ENCODE measurements at places on chromosomes 6 and 20.

GRCh38 chr6:163554663-163555062 lies 140.1 kb downstream of the QKI start:
- peak; percentile 26 for DNase-seq

GRCh38 chr6:54188846-54189245 lies 77.6 kb downstream of the MLIP start:
- no peak for DNase-seq

DNA sequence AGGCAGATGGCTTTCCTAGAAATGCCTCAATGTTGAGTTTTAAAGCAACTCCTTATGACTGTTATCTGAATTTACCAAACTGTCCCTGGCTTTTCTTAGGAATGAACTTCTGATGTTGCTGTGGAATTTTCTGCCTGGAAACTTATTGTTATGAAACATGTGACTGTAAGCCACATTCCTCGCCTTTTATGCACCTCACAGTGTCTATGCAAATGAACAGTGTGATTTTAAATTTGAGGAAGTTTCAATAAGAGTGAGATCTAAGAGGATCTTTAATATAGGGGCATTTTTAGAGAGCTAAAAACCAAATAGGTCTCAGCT lies 2.4 kb upstream of the CCR6 start:
- DNase-seq = no peak

DNA sequence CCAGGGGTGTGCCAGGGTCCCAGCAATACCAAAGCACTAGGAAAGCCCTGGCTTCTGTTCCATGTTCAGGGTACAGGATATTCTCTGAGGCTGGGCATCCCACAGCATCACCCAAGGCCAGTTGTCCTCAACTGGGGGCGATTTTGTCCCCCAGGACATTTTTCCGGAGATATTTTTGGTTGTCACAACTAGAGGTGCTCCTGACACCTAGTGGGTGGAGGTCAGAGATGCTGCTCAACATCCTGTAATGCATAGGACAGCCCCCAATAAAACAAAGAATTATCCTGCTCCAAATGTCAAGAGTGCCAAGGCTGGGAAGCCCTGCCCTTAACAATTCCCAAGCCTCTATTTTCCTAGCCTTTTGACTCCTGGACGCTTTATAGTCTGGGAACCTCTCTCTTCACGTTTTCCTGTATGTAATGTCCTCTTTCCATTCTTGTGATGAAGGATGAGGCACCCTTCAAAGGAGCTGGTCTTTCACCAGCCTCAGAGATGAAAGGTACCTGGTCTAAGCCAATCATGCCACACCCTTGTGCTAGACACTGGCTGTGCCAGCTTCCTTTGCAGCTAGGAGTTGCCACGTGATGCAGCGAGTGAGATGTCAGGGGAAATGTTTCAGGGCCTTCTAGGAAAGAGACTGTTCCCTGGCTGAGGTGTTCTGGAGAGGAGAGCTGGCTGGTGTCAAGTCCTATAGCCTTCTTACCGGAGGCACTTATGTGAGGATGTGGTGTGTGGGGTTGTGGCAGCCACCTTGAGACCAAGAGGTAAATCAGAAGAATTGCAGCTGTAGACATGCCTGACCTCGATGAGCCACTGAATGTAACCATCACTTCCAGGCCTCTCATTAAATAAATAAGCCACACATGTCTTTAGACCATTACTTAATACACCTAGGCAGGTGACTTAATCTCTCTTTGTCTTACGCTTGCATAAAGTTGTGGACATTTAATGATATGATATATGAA lies 23.4 kb upstream of the KCNG1 start:
- no peak for DNase-seq

- DNase-seq = no peak
These were observed 641.1 kb downstream of the RNF144B start for GRCh38 chr6:19028201-19028600.

DNA sequence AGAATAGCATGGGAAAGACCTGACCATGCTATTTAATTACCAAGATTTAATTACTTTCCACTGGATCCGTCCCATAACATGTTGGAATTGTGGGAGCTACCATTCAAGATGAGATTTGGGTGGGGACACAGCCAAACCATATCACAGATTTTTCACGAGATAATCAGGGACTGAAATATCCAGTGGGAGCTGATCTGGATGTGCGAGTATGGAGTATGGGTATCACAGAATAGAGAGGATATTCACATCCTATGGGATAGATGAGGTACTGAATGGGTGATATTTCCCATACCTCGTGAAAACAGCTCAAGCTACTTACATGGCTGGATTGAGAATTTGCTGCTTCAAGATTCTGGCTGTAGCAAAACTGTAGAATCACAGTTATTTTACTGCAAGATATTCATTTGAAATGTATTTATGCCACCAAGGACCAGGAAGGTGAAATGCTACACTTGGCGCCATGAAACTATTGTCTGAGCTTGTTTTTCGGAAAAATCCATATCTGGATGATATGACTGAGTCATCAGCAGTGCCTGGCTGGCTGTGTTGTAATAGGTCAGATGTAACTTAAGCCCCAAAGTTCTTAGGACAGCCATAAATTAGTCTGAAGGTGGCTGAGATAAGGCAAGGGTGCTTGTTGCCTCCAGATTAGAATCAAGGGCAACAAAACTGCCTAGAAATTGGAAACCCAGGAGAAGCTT lies 29.8 kb downstream of the KCNS1 start:
- DNase-seq = no peak

DNA sequence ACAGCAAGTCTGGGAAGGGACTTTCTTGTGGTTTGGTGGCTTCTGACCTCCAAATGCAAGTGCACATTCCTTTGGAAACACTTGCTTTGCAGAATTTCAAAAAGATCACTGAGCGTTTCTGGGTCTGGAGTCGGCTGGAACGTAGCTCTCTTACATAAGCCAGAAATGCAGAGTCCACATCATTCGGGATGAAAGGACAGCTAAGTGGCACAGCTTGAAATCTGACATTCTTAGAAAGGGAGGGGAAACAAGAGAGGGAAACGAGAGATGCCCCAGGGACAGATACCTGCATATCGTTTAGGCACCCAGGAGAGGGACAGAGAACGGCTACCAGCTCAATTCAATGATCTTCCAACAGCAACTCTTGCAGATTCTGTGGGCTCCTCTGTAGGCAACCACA lies 118.7 kb downstream of the NFATC2 start:
- no peak for DNase-seq

- no peak for DNase-seq
These were observed 44.8 kb downstream of the GCNT2 start for GRCh38 chr6:10565913-10566312.

GRCh38 chr6:26199773-26200764 lies 112.8 kb downstream of the HFE start:
- DNase-seq = no peak

DNA sequence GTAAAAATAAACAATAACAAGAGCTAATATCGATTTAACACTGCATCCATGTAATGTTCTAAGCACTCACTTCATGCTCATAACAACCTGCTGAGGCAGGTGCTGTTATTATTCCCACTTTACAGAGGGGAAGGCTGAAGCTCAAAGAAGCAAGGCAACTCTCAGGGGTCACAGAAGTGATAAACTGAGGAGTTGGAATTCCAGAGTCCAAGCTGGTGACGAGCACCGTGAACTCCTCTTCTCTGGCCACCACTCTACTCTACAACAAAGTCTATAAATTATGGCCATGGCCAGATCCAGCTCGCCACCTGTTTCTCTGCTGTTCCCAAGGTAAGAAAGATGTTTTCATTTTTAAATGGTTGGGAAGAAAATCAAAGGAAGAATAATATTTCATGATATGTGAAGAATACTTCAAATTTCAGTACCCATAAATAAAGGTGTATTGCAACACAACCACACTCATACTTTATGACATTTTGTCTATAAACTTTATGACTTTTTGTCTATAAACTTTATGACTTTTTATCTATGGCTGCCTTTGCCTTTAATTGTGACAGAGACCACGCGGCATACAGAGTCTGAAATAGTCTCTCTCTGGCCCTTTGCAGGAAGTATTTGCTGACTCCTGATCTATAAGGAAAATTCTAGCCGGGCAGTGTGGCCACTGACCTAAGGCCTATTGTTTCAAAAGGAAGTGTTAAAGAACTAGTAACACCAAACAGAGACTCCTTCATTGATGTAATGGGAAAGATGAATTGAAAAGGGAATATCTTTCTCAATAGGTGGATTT lies 113.2 kb upstream of the KCNG1 start:
- no peak for DNase-seq

DNA sequence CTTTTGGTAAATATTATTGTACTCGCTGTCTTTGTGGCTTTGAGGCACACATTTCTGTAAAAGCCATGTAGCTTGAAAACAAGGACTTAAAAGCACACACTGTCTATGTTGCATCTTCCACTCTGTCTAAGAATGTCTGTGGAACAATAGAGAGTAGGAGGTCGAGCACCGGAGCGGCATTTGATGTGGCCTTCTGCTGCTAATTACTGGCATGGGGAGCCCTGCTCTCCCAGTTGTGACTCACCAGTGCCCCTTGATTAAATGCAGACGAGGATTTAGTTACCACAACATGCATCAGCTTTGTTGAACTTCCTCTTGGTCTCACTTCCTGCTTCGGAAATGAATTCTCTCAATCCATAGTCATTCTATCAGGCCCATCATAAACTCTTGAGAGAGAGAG lies 680.7 kb upstream of the SLC35B3 start:
- no peak for DNase-seq

DNA sequence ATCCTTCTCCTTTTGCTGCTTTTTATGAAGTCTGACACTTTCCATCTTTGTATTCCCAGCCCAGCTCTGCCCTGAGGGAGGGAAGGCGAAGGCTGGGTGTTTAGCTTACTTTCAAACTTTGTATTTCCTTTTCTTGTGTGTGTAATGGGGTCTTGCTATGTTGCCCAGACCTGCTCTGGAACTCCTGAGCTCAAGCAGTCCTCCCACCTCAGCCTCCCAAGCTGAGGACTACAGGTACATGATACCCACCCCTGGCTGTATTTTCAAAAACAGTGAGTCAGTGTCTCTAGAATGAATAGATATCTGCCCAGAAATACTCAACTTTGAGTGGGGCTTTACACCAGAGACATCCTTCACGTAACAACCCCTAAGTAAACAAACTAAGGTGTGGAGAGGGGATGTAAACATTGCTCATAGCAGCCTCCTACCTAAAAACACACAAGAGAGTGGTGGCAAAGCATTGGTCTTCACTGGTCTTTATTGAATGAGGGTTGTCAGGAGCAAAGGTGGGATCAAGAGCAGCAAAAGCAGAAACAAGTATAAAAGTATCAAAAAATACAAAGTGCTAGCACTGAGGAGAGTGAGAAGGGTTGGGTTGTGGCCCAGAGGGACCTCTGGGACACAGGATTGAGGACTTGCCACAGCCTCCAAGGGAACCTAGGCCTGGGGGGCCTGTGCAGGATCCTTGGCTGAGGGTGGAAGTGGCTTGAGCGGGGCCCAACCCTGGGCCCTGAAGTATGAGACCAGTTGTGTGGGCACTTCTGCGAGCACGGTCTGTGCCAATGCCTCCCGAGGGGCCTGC lies 10.2 kb downstream of the SPAG4 start:
- DNase-seq = no peak

- DNase-seq = no peak
These were observed 542 bp downstream of the TUBE1 start for GRCh38 chr6:112086744-112087135.

DNA sequence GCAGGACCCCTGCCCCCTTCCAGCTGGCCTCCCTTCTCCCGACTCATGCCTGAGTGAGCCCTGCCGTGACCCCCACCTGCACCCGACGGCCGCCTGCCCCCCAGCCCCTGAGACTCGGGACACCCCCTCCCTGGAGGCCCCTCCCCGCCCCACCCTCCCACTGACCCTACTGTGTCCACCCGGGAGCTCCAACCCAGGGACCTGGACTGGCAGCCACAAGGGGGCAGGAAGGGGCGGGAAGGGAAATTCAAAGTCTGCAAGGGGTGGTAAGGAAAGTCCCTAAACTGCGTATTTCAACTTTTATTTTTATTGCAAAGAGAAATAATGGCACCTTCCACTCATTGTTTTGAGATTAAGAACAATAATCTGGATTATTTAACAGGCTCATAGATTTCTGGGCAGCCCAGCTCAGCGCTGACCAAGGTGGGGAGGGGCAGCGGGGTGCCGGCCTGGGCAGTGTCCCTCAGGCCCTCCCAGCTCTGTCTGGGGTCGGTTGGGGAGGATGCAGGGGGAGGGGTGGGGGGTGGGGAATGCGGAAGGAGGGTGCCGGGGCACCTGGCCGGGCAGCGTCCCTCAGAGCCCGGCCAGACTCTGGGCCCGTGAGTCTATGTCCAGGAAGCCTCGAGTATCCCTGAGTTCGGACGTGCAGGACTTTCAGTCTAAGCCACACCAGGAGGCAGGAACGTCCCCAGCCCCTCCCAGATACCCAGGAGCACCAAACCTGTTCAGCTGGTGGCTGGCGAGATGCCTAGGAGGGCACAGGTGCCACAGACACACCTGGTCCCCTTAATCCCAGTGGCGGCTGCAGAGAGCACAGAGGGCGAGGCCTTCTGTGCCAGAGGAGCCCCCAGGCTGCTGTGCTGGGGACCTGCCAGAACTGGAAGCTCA lies 1.3 kb upstream of the PTK6 start:
- DNase-seq = no peak

GRCh38 chr6:63816401-63816981 lies 180.9 kb downstream of the PHF3 start:
- no peak for DNase-seq

DNA sequence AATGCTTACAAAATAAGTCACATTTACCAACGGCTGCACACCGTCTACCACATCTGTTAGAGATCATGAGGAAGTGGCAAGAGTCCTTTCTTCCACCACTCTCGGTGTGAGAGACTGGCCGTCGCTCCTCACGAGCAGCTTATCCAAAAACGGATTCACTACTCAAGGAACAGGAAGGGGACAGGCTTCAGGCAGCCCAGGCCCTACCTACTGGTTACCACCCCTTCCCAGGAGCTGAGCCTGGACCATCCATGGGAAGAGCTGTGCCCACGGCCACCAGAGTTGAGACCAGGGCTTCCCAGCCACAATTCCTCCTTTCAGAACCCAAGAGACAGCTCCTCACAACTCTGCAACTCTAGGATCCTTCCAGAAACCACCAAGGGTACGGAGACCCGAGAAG lies 37.0 kb downstream of the FOXF2 start:
- no peak for DNase-seq

- DNase-seq = no peak
These were observed 264.9 kb downstream of the HIVEP2 start for GRCh38 chr6:142679907-142680700.

GRCh38 chr6:134741200-134741536 lies 208.7 kb downstream of the ALDH8A1 start:
- no peak for DNase-seq

- DNase-seq = no peak
These were observed 82.6 kb upstream of the CNKSR3 start for GRCh38 chr6:154593122-154593521.

- no peak for DNase-seq
These were observed 55.3 kb downstream of the BACH2 start for GRCh38 chr6:90241229-90241880.

- no peak for DNase-seq
These were observed 10.2 kb downstream of the SLC22A1 start for GRCh38 chr6:160131636-160132296.

GRCh38 chr6:144568241-144568640 lies 283.1 kb downstream of the UTRN start:
- DNase-seq = no peak

GRCh38 chr6:121540210-121540609 lies 104.8 kb downstream of the GJA1 start:
- DNase-seq = no peak
